ENCODE measurements at places on chromosomes 2 and 18. TPM values are rescaled to one million over a fixed set of nuclear protein-coding genes. Genes with fewer than 3 reads are reported as not detected.

VWC2L gene
- not detected for total RNA-seq

SALL3 gene
- 0.52 TPM for total RNA-seq

MOCOS gene
- total RNA-seq: 5.6 TPM

CSRNP3 gene
- total RNA-seq: 1.4 TPM

PMAIP1 gene
- 2.1 TPM for total RNA-seq

C2orf78 gene
- not detected for total RNA-seq

MC4R gene
- total RNA-seq: not detected

PLEK gene
- 0.07 TPM for total RNA-seq

TXNDC9 gene
- 41.2 TPM for total RNA-seq

SIX3 gene
- total RNA-seq: not detected

CD226 gene
- total RNA-seq: 0.69 TPM

PDE11A gene
- 0.50 TPM for total RNA-seq

GALM gene
- total RNA-seq: 7.8 TPM

REEP1 gene
- 0.07 TPM for total RNA-seq

GPR39 gene
- total RNA-seq: 6.4 TPM

NOSTRIN gene
- total RNA-seq: not detected

DES gene
- 3.0 TPM for total RNA-seq

TMEM150A gene
- 21.2 TPM for total RNA-seq

NPHP1 gene
- 3.9 TPM for total RNA-seq

THSD7B gene
- total RNA-seq: 1.4 TPM

SP5 gene
- total RNA-seq: not detected

UGT1A9 gene
- not detected for total RNA-seq

REG1B gene
- not detected for total RNA-seq

CNDP1 gene
- not detected for total RNA-seq

TMEM247 gene
- not detected for total RNA-seq

LBX2 gene
- total RNA-seq: 0.59 TPM

CEP68 gene
- 13.3 TPM for total RNA-seq

PLGLB1 gene
- total RNA-seq: 0.40 TPM

GPBAR1 gene
- 0.03 TPM for total RNA-seq

UGT1A5 gene
- not detected for total RNA-seq

LCT gene
- 0.03 TPM for total RNA-seq

GULP1 gene
- 35.6 TPM for total RNA-seq

CDC42EP3 gene
- 30.0 TPM for total RNA-seq

NYAP2 gene
- total RNA-seq: not detected

SERPINB7 gene
- 0.07 TPM for total RNA-seq

ALPI gene
- not detected for total RNA-seq

ARL4C gene
- 79.7 TPM for total RNA-seq

SPATS2L gene
- 44.5 TPM for total RNA-seq

HNMT gene
- 69.4 TPM for total RNA-seq

IDH1 gene
- total RNA-seq: 139 TPM

ANKRD36C gene
- 29.8 TPM for total RNA-seq

Data from smooth muscle cell of the pulmonary artery (primary cell).